Activated CD4-positive, CD25-positive, alpha-beta regulatory T cell treated with anti-CD3 and anti-CD28 coated beads, Interleukin-2, amount 50 U/mL, for 72 hours (primary cell): ENCODE measurements at places on chromosomes 1 and 21.

DNA sequence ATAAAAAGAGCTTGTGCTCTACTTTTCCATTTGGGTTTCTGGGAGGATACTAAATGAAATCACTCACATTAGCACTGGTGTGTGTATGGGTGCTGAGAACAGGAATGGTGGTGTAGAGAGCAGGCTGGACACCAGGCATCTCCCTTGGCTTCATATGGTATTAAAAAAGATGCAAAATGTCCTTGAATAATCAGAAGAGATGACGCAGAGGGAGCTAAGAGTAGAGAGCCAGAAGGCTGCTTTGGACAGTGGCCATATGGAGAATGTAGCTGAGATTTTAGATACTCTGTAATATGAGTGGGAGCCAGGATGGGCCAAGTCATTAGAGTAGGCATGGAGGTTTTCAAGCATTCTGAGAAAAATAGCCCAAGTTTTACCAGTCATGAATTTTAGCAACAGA, 112.3 kb upstream of the ZRANB2 start:
- no peak for DNase-seq

DNA sequence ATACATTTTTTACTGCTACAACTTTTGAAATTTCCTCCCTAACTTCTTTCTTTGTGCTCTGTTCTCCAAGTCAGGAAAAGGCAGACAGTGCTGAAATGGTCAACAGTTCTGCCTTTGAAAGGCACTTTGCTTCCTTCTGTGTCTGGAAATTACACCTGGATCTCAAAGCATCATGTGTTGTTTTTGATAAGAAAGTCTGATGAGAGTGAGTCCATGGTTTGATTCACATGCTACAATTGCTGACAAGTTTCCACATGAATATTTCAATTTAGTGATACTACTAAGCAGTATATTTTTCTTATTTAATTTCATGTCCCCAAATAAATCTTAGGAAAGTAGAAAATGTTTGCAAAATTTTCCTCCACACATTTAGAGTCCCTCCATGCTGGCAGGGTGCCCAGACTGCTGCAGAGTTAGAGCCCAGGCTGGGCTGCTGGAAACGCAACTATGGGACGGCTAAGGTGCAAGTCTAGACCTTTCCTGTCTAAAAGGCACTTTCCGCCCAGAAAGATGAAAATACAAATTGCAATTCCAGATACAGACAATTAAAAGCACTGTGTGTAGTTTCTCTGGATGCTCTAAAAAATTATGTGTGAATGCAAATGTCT, 96.6 kb upstream of the RUNX1 start:
- no peak for DNase-seq

GRCh38 chr1:117897551-117897950, 31.9 kb downstream of the GDAP2 start:
- DNase-seq = no peak

DNA sequence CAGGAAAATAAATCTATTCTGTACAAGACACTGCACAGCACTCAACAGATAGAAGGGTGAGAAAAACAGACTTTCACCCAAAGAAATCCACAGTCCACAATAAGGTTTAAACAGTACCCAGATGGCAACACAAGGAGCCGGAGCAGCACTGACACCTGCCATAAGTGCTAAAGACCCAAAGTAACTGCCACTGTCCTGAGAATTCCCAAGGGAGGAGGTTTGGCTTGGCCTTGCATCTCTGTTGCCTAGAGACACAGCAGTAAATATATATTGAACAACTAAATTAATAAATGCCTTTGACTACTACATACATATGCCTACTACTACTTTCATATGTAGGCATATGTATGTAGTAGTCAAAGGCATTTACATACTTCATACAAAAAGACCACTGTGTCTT, 68.0 kb downstream of the VAV3 start:
- DNase-seq = no peak
